ENCODE measurements at places on chromosomes 1 and 21. TPM values are rescaled to one million over a fixed set of nuclear protein-coding genes. Genes with fewer than 3 reads are reported as not detected.

DNA sequence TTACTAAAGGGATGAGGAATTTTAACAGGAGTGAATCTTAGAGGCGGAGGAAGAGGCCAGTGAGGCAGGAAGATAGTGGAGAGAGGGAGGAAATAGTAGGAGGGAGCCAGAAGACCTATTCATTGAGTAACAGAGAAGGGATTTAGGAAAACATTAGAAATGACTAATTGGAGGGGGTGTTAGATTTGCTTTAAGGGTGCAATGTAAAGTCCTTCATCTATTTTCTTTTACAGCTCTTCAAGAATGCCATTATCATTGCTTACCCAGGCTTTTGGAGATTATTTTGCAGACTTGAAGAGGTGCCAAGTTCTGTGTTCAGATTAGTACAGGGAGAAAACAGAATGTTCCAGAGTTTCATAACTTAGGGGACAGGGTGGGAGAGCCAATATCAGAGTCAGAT lies 33.8 kb downstream of the OR10J1 start:
- DNase-seq = no peak

DNA sequence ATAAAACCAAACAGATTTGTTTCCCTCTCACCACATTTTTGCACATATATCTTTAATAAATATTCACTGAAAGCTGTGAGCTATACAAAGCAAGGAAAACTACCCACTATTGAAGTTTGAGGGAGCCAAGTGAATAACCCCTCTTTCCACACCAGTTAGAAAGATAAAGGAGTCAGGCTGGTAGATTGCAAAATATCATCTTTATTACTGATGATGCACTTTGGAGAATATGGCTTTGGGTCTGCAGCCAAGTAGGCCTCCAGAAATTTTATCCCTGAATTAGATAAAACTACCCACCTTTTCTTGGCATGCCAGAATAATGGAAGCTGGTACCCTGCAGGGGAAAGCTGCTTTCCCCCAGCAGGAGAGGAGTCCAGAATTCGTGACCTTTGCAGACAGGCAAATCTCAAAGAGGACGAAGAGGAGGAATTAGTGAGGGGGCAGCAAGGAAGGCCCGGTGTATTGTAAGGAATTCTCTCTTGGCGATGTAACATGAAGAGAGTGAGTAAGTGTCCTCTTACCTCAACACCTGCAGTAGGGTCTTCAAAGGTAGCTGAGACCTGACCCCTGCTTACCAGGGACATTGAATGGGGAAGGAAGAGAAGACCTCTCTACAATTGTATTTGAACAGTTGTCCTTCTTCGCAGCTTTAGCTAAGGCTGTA lies 84.7 kb downstream of the LRRC8D start:
- no peak for DNase-seq

- no peak for DNase-seq
Observed at GRCh38 chr1:151514366-151514765, 3.2 kb downstream of the CGN start.

- no peak for DNase-seq
Observed at GRCh38 chr21:18151046-18151445, 93.6 kb upstream of the CHODL start.

Gene PTAFR
- polyA plus RNA-seq = 2.5 TPM

Gene XCL2
- polyA plus RNA-seq = 1.3 TPM

Gene TMEM201
- polyA plus RNA-seq = 16.6 TPM
